ENCODE measurements at places on chromosomes 5 and 9.
A peak's percentile ranks its signal among the peaks of the same experiment; 100 is the strongest.

DNA sequence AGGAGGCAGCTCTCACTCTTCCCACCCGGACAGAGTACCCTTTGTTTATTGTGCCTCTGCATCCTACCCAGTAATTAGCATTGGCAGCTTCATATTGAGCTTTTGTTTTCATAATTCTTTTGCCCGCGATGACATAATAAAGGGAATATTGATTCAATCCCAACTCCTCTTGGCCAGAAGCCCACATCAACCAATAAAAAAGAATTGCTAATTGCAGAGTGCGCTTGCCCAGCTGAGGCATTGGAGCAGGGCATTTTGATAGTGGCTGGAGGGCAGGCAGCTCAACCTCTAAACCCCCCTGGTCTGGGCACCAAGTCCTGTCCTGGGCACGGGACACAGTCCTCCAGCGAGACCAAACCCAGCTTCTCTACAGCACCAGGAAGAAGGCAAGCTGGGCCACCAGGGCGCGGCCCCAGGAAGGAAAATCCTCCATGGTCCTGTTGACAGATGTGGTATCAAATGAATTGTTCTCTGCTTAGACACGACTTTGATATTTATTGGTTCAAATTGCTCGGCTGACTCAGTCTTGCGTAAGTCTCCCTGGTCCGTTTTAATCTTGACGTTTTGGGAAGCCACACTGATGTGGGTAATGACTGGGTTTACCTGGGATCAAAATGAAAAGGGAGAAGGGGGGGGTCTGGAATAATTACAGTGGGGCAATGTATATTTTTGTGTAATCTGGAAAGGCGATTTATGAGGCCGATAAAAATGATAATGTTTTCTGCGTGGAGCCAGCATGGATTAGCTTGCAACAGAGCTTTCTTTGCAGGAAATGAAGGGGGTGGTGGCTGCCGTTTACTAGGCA is 220.7 kb upstream of the MSX2 start:
- DNase-seq = no peak

GRCh38 chr9:127177665-127178265 is 55.3 kb upstream of the ANGPTL2 start:
- DNase-seq = no peak

- no peak for DNase-seq
Measured at GRCh38 chr9:134424818-134425217, 98.6 kb downstream of the RXRA start.

DNA sequence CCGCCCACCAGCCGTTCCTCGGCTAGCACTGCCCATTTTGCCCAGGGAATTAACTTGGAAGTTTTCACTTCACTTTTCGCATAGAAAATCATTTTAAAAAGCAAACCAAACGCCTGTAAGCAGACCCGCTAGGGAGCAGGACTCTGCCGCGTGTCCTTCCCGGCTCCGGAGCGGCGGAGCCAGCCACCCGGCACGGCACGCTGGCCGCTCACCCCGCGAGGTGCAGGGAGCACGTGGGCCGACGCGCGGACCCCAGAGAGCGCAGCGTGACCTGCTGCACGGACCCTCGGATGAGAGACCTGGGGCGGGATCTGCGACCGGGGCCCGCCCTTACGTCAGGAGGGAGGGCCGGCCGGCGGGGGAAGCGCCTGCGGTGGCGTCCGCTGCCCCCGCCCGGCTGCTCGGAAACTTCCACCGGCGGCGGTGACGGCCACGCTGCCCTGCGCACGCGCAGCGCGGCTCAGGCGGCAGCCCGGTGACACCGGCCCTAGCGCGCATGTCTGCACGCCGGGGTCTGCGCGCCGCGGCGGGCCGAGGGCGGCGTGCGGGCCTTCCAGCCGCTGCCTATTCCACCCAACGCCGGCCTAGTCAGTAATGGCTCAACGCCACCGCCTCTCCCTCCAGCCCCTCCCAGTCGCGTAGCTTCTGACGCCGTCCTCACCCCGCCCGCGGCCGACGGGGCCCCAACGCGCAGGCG is 507 bp upstream of the TENT4A start:
- peak; percentile 87 for DNase-seq

DNA sequence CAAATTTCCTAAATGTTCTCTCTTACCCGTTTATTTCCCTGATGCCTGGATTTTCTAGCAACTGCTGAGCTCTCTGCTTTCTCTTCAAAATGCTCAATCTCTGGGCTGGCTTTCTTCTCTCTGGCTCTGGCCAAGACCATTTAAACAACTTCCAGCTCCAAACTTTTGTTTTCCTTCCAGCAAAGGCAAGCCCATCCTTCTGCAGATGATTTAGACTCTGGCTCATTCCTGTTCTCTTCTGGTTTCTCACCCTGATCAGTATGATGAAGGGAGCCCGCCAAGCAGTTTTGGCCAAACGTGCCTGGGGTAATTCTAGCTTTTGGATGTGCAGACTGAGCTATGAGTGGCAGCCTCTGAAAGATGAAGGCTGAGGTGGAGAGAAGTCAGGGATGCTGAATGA is 78.1 kb downstream of the HSPA4 start:
- DNase-seq = no peak

- no peak for DNase-seq
Measured at GRCh38 chr5:106906199-106906598, 764.5 kb downstream of the EFNA5 start.

DNA sequence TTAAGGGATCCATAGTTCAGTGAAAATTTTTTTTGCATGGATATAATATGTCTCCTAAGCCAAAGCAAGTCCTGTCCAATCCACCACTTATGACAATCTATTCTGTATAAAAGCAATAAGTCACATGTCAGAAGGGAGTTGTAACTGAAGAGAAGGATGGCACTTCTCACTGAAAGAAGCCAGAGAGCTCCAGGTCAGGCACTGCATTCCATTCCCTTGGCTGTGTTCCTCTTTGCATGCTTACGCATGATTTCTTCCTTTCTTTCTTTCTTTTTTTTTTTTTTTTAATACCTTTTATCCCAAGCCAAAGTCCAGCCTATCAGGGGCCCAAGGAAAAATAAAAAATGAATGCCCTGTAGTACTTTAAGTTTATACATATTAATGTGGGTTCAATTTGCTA is 39.8 kb downstream of the MAMDC2 start:
- no peak for DNase-seq

DNA sequence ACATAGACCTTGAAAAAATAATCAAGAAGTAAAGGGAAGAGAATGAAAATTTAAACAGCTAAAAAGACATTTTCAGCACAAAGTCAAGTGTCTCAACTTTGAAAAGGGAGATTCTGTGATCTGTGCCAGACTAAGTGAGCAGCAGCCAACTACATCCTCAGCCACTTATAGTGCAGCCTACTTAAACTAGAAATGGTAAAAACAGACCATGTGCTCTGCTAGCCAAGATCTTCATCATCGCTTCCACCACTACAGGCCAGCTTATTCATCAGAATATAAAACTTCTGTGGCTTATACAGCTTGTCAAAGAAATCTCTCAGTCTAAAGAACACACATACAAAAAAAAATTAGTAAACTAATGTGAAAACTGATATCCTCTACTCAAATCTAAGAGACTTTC is 63.5 kb downstream of the CEMIP2 start:
- DNase-seq = no peak

- no peak for DNase-seq
Measured at GRCh38 chr9:110672873-110673510, 4.4 kb downstream of the MUSK start.

GRCh38 chr5:94830520-94830919 is 212.1 kb downstream of the SLF1 start:
- no peak for DNase-seq

- no peak for DNase-seq
Measured at GRCh38 chr5:132677191-132677590, 3.4 kb downstream of the IL4 start.

DNA sequence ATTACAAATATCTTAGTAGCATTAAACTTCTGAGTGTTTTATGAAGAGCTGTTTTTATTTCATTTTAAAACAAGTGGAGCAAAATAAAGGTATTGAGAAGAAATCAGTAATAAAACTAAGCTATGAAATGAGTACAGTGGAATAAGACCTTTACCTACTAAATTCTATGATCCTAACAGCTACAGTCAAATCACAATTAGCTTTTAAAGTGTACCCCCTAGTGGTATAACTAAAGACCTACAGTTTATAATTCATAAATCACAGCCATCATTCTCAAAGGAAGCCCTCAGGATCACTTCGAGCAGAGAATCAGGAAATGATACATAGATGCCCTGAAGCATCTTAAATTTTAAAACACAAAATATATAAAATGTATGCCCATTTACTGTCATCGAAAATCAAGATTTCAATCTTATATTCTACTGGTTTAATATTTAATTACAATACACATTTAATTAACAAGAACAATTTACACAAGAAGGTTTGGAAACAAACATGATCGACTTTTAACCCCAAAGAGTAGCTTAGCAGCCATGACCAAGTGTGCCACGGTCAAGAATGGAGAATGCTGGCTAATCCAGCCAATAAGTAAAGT is 12.3 kb downstream of the CCNH start:
- no peak for DNase-seq

- DNase-seq = no peak
Measured at GRCh38 chr5:95151694-95152093, 133.2 kb downstream of the MCTP1 start.

- no peak for DNase-seq
Measured at GRCh38 chr5:175109058-175109755, 334.8 kb downstream of the DRD1 start.

Data from cerebellar nuclear complex (tissue), 1 donor.